ENCODE measurements at places on chromosomes 1 and 21.

GRCh38 chr1:247936415-247936814 is 11.7 kb downstream of the OR2AJ1 start:
- DNase-seq, result no peak

DNA sequence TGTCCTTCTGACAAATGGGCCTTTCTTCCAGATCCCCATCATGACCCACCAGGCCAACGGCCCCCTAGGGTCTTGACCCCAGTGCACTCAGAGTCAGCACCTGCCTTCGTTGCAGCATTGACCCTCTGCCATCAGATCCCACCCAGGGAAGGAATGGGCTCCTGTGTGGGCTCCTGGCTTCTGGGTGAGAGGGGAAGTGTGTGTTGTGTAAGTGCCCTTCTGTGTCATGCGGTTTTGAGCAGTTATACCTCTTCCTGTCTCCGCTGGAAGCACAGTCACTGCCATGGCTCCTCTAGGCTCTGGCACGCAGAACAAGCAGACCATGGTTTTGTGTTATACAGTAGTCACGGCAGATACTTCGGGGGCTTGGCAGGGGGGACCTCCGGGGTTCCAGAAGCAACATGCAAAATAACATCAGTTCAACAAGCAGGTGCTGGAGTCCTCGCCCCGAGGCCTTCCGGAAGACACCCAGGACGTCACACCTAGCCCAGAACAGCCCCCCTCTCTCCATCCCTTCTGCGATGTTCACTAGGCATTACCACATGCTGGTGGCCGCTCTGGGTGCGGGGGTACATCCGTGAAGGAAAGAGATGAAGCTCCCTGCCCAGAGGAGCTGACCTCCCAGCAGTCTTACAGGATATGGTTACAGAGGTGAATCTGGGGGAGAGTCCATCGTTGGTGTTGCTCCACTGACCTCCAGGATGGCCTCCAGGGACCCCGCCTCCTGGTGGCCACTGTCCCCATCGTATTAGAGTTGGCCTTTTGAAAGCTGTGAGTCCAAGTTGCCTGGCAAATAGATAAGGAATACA is 17.4 kb upstream of the KCNAB2 start:
- peak; percentile 43 for DNase-seq

DNA sequence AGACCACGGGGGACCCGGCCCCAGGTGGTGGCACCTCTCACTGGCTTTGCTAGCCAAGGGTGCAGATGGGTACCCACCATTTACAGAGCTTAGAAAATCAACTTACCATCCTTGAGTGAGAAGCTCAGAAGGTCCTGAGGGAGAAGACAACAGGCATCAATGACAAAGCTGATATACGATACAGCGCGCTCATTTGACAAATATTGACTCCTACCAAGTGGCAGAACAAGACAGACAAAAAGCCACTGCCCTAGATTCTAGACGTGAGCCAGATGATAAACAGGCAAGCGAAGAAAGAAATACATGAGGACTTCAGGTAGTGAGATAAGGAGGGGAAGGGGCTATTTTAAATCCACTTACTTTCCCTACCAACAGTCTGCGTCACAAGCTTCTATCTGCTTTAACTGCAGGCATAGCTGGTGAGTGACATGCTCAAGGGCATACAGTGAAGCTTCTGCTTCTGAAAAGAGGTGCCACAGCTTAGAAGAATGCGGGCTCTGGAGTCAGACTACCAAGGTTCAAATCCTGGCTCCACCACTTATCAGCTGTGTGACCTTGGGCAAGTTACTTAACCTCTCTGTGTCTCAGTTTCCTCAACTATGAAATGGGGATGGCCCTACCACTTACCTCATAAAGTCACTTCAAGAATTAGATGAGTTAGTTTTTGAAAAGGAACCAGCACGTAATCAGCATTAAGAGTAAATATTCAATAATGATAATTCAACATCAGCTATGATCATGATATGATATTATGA is 29.1 kb downstream of the TMCO4 start:
- DNase-seq, result no peak

DNA sequence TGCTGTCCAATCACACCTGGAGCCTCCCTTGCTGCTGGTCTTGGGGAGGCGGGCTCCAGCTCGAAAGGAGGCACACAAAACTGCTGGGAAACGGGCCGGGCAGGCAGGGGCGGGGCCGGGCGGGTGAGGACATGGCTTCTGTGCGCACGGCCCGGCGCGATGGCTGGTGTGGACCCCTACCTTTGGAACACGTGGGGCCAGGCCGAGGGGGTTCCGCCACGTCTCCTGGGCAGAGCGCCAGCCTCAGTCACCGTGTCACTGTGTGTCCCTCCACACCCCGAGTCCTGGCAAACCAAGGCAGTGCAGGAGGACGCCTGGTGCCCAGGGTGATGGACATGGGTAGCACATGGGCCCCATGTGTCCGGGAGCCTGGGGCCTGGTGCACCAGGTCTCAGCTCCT is 42.0 kb upstream of the ADARB1 start:
- no peak for DNase-seq

DNA sequence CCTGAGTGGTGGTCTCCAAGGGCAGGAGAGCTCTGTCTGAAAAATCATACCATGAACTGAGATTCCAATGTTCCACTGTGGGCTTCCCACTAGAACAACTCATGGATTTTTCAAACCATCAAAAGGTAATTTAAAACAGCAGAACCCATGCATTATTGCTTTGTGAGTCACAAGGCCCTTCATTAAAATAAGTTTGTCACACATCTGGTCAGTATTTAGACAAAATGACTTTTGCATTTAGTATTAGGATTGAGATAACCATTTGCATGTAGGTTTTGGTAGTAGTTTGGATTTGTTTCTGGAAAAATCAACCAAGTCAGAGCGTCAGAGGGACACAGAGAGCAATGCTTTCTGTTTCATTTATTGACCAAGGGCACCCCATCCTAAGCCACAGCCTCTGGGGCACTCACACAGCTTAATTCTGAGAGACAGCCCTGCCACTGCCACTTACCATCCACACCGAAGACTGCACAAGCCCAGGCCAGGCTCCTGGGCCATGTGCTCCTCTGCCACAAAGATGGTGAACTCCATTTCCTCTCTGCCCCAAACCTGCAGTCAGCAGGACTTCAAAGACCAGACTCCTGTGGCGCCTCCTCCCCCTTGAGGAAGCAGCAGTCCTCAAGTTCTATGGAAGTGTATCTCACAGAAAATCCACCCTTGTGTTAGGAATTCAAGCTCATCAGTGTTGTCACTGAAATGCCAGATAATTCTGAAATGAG is 132.6 kb upstream of the DUSP10 start:
- no peak for DNase-seq

GRCh38 chr1:203492082-203492747 is 1.7 kb upstream of the OPTC start:
- no peak for DNase-seq

GRCh38 chr1:229430761-229431283 is 3.1 kb downstream of the ACTA1 start:
- no peak for DNase-seq

GRCh38 chr1:202282025-202282371 is 59.7 kb downstream of the UBE2T start:
- DNase-seq, result no peak

DNA sequence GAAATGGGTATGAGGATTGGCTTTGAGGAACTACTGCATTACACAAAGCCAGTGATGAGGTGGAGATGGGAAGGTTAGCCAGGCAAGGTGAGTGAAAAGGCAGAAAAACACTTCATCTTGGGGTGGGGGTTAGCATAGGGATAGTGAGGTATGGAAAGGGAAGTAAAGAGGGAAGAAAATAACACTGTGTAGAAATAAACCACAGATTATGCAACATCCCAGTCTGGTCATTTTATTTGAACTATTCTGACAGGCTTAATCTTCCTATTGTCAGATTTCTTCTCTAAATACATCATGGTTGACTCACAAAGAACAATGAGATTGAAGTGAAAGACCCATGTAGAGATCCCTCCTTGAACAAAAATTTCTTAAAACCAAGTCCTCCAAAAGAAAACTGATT is 640.2 kb downstream of the PTPRC start:
- DNase-seq, result no peak

DNA sequence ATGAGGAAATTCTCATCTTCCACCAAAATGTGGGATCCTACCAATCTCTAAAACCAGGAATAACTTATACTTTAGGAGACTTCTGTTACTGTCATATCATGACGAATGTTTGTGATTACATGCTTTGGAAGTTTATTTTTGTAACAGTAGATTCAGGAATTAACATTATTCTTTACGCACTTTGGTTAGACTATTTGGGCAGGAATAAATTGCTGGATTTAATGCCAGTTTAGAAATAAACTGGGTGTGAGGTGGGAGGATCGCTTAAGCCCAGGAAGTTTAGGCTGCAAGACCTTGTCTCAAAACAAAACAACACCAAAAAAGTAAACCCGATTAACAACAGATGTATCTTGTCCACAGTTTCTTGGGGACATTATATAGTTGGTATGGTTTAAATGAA is 52.1 kb downstream of the MIGA1 start:
- DNase-seq, result no peak

GRCh38 chr1:228226956-228227791 is 19.3 kb downstream of the OBSCN start:
- DNase-seq, result no peak

GRCh38 chr1:48649880-48650279 is 126.8 kb downstream of the BEND5 start:
- no peak for DNase-seq

DNA sequence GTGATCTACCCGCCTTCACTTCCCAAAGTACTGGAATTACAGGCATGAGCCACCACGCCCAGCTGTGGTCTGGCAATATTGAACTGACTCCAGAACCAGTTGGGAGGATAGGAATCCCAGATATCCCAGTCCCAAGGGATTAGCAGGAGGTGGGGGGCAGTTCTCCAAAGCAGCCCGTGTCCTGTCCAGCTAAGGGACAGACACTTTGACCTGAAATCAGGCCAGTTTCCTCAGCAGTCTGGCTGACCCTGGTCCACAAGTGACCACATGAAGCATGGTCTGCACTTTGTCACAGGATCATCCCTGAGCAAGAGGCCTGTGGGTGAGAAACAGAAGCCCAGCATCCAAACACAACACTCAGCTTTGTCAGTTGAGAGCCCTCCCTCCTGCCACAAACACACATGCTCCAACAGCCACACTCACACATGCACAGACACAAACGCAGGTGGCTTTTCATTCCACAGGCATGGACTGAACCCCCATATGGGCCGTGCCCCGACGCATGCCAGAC is 2.7 kb upstream of the FDPS start:
- no peak for DNase-seq

GRCh38 chr1:23930861-23931490 is 17.8 kb upstream of the CNR2 start:
- no peak for DNase-seq

DNA sequence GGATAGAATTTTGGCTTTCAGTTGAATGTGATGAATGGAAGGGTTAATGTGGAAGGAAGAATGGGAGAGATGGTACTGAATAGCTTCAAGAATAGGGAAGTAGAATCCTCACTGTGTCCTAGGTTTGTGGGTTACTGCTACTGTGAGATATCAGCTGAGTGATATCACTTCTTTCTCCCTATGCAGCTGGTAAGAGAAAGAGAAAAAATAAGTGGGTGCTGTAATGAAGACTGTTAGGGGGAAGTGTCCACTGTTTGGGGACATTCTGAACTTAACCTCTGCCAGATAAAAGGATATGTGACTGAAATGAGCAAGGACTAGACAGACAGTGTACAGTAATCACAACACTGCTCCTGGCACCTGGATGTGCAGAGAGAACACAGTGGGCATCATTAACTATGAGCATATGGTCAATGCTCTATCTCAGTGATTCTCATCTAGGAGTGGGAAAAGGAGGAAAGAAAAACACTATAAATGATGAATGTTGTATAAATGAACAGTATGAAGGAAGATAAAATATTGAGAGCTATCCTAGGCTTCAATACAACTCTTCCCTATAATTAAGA is 25.6 kb upstream of the MOB3C start:
- no peak for DNase-seq

DNA sequence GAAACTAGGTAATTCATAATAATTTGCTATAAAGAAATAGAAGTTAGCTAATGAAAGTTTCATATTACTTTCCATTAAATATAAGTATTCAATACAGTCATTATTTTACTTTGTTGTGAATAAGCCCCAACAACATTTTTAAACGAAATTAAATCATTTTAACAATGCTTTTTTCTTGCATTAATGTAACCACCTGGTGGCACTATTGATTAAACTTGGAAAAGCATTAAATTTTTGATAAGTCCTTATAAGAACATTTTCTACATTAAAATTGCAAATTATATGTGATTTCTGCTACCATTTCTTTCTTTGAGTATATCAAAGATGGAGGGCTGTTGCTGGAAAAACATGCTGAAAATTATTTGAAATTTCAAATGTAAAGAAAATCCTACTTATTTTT is 918.8 kb upstream of the TMPRSS15 start:
- no peak for DNase-seq

GRCh38 chr21:17901458-17902079 is 82.4 kb upstream of the C21orf91 start:
- DNase-seq, result no peak

DNA sequence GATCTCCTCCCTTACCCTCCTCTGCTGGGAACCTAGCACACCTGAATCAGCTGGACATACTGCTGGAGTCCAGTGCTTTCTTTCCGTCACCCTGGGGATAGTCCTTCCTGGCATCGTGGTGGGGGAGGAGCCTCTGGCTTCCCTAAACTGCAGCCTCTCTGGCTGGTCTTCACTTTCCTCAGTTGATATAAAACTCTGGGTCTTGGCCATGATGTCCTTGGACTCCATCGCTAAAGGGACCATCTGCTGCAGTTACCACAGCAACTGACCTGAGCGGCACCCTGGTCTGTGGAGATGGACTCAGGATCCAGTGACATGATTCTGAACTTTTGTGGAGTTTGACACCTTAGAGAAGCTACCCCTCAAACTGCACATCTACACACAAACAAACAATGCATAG is 22.8 kb downstream of the PARS2 start:
- no peak for DNase-seq
